Erythroblast (primary cell): ENCODE measurements at places on chromosomes 1 and 21.

DNA sequence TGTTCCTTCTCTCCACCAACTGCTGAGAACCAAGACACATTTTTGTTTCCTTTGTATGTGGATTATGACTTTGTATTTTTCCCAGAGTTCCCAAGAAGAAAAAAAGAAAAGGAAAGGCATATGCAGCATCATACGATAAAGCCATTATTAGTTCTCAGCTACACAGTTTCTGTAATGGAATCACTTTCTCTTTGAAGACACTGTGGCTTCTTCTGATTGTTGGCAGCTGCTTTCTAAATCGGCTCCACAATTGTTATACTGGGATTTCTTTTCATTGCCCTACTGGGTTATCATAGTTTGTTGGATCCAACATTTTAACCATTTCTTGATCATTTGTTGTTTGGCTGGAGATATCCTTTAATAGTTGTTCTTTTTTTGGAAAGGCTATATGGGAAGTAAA lies 89.5 kb upstream of the HIVEP3 start:
- no peak for DNase-seq

GRCh38 chr1:62285984-62286785 lies 33.0 kb downstream of the KANK4 start:
- DNase-seq: no peak

DNA sequence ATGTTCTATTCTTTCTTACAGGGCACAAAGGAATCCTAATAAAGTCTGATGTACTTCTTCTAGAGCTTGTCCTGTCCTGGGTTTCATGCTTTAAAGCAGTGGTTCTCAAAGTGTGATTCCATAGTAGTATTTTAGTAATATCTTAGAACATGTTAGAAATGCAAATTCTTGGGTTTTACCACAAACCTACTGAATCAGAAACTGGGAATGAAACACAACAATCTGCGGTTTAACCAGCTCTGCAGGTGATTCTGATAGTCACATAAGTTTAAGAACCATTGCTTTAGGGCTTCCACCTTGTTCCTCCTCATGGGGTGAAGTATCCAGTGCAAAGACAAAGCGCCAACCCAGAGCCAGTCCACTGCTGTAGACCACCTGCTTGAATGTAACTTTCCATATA lies 41.1 kb downstream of the NGF start:
- DNase-seq: no peak

- no peak for DNase-seq
Observed at GRCh38 chr1:55287723-55288122, 72.6 kb upstream of the USP24 start.
